MCF 10A (cell line): ENCODE measurements at places on chromosomes 6 and 20. TPM values are rescaled to one million over a fixed set of nuclear protein-coding genes. Genes with fewer than 3 reads are reported as not detected.

GRCh38 chr6:11297376-11297729 is 64.9 kb upstream of the NEDD9 start:
- DNase-seq = no peak

GRCh38 chr6:157249826-157250225 is 73.5 kb downstream of the TMEM242 start:
- no peak for DNase-seq

- no peak for DNase-seq
Observed at GRCh38 chr20:33352258-33353012, 48.9 kb downstream of the CDK5RAP1 start.

DNA sequence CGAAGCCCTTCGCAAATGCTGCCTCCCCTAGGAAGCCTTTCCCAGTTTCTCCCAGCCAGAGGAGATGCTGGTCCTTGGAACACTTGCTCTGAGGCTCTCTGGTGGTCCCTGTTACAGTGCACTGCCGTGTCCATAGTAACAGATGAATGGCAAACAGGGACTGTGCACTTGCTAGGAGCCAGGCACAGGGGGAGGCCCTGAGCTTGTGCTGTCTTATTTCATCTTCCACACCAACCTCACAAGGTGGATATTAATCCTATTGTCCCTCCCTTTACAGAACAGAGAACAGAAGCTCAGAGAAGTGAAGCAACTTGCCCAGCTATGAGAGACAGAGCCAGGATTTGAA is 19.0 kb downstream of the SRC start:
- no peak for DNase-seq

GRCh38 chr6:106186714-106187113 is 100.6 kb downstream of the PRDM1 start:
- no peak for DNase-seq

- DNase-seq = peak; percentile 57
Observed at GRCh38 chr6:167826230-167826895, 348 bp upstream of the AFDN start.

DNA sequence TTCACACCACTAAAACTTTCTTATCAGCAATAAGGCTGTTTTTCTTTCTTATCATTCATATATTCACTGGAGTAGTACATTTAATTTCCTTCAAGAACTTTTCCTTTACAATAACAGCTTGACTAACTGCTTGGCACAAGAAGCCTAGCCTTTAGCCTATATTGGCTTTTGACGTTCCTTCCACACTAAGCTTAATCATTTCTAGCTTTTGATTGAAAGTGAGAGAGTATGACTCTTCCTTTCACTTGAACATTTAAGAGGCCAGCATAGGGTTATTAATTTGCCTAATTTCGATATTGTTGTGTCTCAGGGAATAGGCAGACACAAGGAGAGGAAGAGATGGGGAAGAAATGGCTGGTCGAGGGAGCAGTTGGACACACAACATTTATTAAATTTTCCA is 23.6 kb downstream of the THEMIS start:
- no peak for DNase-seq

- no peak for DNase-seq
Observed at GRCh38 chr6:1334684-1335083, 22.8 kb downstream of the FOXQ1 start.

DNA sequence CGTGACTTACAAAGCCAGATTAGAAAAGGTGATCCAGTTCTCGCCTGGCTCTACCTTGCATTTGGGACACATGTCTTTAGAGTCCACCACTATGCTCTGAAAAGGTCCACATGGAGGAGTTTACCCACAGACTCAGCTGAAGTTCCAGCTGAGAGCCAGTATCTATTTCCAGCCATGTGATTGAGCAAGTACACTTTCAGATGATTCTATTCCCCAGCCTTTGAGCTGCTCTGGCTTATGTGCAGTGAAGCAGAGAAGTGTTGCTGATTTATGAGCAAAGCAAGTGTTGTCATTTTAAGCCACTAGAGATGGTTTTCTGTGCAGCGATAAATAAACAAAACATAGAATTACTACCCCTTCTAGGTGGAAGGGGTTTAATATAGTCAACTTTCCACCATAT is 520.8 kb upstream of the RNF217 start:
- DNase-seq = no peak

DNA sequence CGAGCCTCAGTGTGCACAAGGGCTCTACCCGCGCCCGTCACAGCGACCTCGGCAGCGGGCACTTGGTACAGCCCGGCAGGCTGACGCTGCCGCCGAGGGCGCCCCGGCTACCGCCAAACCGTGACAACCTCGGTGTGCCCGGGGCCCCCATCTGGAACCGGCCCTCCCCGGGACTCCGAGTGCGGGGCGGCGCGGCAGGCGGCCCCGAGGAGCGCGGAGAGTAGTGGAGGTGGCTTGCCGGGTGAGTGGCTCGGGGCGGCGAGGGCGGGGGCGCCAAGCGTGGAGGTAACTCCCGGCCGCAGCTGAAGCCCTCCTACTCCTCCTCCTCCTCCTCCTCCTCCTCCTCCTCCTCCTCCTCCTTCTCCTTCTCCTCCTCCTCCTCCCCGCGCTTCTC is at the start of gene ISM1:
Gene ISM1 (plus strand): TSS at position 371 of the 394 bp plus-strand sequence. CDS start 503 bp downstream, outside the sequence.
- DNase-seq = no peak

DNA sequence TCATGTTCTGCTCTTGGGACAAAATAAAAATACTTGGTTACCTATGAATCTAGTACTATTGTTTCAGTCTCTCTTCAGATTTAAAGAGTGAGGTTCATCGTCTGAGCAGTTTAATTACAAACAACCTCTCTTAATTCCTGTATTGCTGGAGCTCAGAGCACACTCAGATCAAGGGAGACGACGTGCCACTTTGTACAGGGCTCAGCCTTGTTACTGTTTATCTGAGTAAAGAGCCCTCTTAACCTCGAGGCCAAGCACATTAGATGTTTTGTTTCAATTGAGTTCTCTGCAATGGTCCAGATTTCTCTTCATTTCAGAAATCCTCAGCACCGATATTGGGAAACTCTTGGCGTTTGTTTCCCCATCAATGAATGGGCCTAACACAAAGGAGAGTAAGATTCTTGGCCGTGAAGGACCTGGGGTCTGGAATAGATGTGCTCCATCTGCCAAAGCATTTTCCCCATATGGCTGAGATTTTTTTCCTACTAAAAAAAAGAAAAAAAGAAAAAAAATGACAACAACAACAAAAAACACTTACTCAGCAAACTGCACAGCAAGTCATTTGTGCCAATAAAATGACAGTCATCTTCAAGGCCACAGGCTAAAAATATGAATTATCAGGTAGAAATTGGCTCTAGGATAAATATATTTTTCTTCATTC is 82.6 kb upstream of the CCN6 start:
- no peak for DNase-seq

- no peak for DNase-seq
Observed at GRCh38 chr6:44641344-44642031, 254.0 kb downstream of the CDC5L start.

DNA sequence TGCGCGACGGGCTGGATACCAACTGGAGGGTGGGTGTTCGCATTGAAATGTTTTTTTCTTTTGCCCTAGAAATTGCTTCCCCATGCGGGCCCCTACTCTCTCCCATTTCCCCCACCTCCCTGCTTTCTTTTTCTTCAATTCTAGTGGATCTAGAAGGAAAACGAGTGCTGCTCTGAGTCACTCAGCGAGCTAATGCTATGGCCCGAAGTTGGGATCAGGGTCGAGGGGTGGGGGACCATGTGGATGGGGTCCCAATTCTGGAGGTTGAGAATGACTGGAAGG is 71.5 kb downstream of the SOX4 start:
- DNase-seq = no peak

- no peak for DNase-seq
Observed at GRCh38 chr20:40690836-40691565, 2.0 kb upstream of the MAFB start.

- DNase-seq = peak; percentile 24
Observed at GRCh38 chr6:122838060-122838780, 49.2 kb downstream of the SMPDL3A start.

- peak; percentile 58 for DNase-seq
Observed at GRCh38 chr6:38319256-38320212, 320.2 kb downstream of the BTBD9 start.

- DNase-seq = no peak
Observed at GRCh38 chr6:87623248-87623647, 33.3 kb downstream of the ORC3 start.

GRCh38 chr20:1420066-1420465 is 27.2 kb upstream of the FKBP1A start:
- DNase-seq = no peak

DNA sequence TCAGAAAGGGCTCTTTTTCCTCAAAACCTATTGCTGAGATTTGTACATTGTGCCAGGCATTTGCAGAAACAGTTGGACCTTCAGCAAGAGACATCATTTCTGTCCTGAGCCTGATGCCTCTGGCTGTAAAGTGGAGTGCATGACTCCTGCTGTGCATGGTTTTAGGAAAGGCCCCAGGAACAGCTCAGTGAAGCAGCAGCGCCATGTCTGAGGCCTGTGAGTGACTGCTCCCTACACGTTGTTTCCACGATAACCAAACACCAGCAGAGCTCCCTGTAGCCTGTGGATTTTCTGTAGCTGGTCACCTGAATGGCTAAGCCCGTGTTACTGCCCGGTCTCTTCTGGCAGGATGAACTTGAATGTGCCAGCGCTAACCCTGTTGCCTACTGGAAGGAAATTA is 232.5 kb downstream of the TFAP2C start:
- no peak for DNase-seq

DNA sequence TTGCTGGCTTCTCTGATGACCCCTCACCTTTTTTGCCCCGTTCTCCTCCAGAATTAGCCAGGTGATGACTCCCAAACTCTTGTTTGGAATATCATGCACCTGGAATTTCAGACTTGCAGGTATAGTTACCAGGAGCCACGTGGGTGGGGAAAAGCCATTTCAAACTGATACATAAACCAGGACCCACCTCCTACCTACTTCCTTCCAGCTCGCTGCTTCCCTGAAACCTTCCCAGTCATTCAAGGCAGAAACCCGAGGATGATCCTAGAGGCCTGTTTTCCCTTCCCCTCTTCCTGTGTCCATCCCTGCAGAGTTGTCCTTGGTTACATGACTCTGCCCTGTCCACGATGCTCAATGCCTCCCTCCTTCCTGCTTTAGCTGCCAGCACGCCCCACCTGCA is 101.9 kb downstream of the MTHFD1L start:
- DNase-seq = no peak

DNA sequence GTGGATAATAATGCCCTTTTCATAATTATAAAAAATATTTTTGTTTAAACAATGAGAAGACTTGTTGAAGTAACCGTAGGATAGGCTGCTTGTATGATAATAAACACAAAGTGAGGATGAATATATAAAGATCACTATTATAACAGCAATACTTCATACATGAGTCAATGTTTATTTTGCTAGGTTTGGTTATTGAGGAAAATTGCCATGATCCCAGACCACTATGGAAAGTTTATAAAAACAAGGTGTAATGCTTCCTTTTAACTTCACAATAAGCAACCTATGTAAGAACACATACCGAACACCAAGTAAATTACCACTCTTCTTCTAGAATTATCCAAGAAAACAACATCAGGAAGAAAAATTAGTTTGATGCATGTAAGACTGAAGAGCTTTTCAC is 495.3 kb upstream of the RNF217 start:
- DNase-seq = peak; percentile 13

DNA sequence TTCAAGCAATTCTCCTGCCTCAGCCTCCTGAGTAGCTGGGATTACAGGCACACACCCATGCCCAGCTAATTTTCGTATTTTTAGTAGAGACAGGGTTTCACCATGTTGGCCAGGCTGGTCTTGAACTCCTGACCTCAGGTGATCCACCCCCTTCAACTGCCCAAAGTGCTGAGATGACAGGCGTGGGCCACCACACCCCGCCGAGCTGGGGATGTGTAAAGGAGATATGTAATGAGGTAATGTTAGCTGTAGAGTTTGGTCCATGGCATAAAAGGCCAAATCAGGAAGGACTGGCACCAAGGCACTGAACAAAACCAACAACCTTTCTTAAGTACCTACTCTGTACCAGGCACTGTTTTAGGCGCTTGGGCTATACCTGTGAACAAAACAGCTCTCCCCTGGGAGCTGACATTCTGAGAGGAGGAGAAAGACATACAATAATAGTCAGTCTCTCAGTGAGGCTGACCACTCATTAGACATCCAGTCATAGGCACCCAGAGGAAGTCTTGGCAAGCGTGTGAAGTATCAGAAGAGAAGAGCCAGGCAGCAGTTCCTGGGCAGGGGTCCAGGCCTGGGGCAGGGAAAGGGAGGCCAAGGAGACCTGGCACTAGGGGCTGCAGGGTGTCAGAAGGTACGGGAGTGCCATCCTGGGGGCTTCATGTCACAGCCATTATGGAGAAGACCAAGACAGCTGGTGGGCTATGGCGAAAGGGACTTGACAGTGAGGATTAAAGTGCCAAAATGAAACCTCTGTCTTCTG is 164.8 kb upstream of the DTNBP1 start:
- no peak for DNase-seq

- peak; percentile 77 for DNase-seq
Observed at GRCh38 chr6:129598244-129599187, 111.5 kb downstream of the ARHGAP18 start.

GRCh38 chr20:16245879-16246278 is 327.4 kb downstream of the KIF16B start:
- DNase-seq = no peak

GRCh38 chr6:2854396-2854982 is 12.8 kb upstream of the SERPINB1 start:
- DNase-seq = no peak

- DNase-seq = no peak
Observed at GRCh38 chr6:38938741-38939140, 109.8 kb upstream of the GLP1R start.

GRCh38 chr6:37762806-37763205 is 56.7 kb upstream of the ZFAND3 start:
- DNase-seq = no peak

DNA sequence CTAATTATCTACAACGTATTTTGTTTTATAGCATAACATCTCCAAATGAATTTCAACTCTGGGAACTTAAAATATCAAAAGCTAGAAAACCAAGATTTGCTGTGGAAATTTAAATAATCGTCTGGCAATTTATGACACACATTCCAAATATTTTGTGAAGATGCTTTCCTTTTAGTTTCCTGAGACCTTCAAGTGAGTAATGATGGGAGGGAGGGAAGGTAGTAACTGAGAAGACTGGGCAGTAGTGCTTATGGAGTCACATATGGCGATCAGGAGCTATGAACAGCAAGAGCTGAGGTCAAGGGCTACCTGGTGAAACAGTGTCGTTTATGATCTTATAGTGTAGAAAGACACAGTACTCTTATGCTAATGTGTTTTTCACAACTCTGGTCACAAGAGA is 178.2 kb upstream of the THEMIS start:
- no peak for DNase-seq

GRCh38 chr6:111201244-111201554 is 113.9 kb downstream of the SLC16A10 start:
- no peak for DNase-seq

The UNC5CL gene
- 0.19 and 0.59 TPM in 2 replicates for total RNA-seq

The ITPR3 gene
- 86.9 and 109 TPM in 2 replicates for total RNA-seq

The C20orf96 gene
- total RNA-seq = 2.4 and 3.8 TPM in 2 replicates

The HCRTR2 gene
- total RNA-seq = not detected in 2 replicates

The CST5 gene
- total RNA-seq = not detected in 2 replicates

The BICRAL gene
- total RNA-seq = 8.4 and 9.8 TPM in 2 replicates

The ZFP64 gene
- 13.0 and 13.8 TPM in 2 replicates for total RNA-seq

The TBXT gene
- not detected in 2 replicates for total RNA-seq

The SAYSD1 gene
- total RNA-seq = 8.4 and 10.9 TPM in 2 replicates
